ENCODE measurements at places on chromosomes 7 and 10. TPM values are rescaled to one million over a fixed set of nuclear protein-coding genes. Genes with fewer than 3 reads are reported as not detected.

- DNase-seq: no peak
These were observed 40.7 kb downstream of the ZCCHC24 start for GRCh38 chr10:79404690-79405131.

DNA sequence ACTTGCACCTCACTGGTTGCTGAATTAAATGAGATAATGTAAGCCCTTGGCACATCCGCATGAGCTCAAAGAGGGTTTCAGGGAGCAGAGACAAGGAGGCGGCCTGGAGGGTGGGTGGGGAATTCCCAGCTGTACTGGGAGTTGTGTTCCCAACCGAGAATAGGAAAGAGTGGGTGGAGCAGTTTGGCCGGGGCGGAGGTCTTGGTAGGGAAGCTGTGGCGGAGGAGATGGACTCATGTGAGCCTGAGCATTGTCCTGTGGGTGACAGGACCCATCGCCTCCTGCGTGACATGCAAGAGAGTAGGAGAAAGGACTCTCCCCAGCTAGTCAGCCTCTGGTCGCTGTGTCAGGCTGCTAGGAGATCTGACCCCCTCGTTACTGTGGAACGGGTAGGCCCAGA is 41.0 kb upstream of the SAMD8 start:
- no peak for DNase-seq

- DNase-seq: peak; percentile 26
These were observed 66.0 kb upstream of the DOCK1 start for GRCh38 chr10:126839094-126839761.

DNA sequence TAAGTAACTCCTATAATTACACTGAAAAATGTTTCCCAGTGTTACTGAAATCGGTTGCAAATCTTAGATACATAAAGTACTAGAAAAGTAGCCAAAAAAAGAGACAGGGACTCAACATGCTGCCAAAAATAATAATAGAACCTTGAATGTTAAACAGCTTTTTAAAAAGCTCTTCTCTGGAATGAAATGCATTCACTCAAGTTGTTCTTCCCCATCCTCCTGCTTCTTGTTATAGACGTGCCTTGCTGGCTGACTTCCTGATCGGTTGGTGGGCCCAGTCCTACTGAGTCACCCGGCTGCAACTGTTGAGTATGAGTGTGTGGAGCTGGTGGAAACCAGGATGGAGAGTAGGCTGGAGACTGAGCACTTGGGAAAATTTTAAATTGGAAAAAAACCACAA is 30.6 kb upstream of the RAPGEF5 start:
- DNase-seq: peak; percentile 39

DNA sequence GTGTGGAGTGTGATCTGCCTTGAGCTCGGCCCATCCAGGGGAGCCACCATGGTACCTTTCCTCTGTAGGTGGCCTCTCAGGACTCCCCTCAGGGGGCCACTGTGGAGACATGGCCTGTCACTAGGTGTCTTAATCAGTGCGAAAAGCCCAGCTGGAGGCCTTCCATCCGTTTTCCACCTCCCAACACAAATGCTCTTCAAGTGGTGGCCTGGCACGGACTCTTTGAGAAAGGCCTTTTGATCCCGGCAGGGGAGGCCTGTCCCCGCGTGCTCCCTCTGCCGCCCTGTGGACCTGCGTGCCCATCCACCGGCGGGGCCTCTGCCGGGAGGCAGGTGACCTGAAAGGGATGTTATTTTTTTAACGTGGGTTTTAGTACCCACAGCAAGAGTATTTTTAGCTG is 149.5 kb downstream of the RGS10 start:
- no peak for DNase-seq

HIBADH gene
- total RNA-seq: 52.4 TPM

Data from urinary bladder (tissue), 4 donors.